ENCODE measurements at places on chromosomes 3 and 15.

DNA sequence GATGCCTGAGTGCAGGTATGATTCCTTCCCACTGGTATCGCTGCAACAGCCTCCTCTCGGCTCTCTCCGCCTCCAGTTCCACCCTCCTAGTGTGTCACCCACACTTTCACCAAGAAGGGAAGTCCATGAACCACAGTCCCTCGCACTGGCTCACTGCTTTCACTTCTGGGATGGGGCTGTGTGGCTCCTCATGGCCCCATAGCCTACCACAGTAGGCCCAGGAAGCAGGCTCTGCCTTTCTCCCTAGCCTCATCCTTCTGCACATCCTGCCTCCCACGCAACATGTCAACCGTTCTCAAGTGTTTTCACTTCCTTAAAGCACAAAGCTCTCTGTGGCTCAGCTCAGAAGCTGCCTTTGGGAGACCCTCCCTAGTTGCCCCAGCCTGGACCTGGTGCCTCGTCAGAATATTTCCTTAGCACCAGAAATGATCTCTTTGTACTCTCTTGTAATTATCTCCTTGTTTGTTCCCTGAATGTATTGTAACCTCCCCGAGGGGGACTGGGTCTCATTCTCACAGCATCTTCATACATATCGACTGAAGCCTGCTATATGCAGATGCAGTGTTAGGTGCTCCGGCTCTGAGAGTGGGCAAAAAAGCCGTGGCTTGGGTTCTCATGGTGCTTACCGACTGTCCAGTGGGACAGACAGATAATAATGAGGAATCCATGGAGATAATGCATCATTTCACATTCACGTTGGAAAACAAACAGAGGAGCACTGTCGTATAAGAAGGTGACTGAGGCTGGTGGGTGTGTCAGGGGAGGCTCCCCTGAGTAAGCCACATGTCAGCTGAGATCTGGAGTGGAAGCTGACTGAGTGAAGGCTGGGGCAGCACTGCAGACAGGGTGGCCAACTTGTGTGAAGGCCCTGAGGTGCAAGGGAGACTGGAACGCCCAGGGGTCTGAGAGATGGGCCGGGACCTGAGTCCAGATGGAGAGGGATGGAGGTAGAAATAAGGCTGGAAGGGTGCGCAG is 107.1 kb downstream of the DGKG start:
- no peak for DNase-seq

GRCh38 chr3:107629566-107629965 is 106.8 kb downstream of the BBX start:
- DNase-seq, result no peak

DNA sequence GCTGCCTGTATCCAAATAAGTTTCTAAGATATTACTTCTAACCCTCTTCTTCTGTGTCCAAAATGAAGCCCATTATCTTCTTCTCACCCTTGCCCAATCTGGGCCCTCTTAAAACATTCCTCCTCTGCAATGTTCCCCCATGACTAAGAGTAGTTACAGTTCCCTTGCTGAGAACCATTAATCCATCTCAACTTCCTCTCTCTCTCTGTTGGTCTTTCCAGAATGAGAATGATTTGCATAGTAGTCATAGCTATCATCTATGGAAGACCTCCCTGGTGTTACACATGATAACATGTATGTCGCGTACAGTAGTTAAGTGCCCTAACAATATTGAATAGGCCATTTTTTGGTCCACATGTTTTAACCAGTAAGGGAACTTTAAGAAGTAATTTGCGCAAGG is 177.9 kb downstream of the ANXA2 start:
- DNase-seq, result no peak

GRCh38 chr3:173584093-173584837 is 186.7 kb downstream of the NLGN1 start:
- peak; percentile 51 for DNase-seq

DNA sequence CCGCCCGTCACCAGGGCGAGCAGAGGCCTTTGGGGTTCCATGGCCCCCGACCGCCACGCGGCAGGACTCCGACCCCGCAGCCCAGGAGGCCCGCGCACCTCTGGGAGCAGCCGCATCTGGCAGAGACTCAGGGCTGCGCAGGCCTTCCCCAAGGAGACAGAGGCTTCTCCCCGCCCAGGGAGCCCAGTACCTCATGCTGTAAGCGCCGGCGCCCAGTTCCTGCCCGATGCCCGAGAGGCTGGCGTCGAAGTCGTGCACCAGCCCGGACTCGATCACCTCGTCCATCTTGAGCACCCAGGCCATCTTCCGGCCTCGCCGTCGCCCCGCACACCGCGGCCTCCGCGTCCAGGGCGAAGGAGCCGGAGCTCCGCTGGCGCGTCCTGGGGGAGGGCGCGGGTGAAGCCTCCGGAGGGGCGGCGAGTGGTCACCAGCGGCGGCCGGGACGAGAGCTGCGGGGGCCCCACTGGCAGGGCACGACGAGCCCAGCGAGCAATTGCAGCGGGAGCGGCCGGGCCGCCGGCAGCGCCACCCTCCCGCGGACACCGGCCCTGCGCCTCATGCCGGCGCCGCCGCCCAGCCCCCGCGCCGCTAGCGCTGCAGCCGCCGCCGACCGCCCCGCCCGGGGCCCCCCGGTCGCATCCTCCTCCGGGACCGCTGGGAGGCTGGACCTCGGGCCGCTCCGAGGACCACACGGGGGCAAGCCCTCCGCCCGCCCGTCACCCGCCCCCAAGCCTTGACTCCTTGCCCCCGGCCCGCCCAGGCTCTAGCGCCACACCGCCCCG is 468 bp downstream of the UBP1 start:
- peak; percentile 41 for DNase-seq

GRCh38 chr3:58237238-58237940 is at the start of gene ABHD6:
Gene ABHD6, plus strand, starts transcription at chr3:58237792. Its CDS starts 18,795 bp downstream, at chr3:58256587.
- DNase-seq, result peak; percentile 58

DNA sequence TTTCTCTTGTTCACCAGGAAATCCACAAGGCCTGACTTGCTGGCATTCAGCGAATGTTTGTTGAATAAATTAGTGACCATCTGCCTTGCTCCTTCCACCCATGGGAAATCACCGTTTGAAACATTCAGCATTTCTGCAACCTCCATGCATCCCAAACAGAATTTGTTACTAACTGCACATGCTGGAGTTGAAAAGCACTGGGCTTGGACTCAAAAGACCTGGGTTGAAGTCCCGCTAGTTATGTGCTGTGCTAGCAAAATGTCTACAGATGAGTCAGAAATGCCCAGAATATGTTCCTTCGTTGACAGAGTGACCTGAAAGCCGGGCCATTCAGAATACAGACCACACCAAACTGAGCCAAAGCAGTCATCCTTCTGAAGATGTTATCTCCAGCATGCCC is 144.6 kb downstream of the ALDH1A2 start:
- DNase-seq, result peak; percentile 19

GRCh38 chr3:124768812-124769211 is 38.6 kb downstream of the UMPS start:
- peak; percentile 50 for DNase-seq

DNA sequence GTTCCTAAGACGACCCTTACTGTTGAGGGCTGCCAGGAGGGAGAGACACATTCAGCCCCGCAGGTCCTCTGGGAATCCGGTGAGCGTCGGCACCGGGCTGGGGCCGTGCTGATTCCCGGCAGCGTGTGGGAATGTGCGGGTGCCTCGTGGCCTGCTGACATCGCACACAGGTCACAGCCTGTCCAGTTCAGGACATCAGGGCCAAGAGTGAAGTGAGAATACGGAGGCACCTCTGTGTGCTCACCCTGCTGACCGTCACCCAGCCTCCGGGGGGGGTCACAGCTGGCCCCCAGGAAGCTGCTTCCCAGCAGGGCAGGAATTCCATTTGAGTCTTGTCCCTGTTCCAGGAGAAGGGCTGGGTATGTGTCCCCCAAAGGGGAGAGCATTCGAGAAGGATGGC is 53.6 kb downstream of the PGPEP1L start:
- DNase-seq, result no peak

DNA sequence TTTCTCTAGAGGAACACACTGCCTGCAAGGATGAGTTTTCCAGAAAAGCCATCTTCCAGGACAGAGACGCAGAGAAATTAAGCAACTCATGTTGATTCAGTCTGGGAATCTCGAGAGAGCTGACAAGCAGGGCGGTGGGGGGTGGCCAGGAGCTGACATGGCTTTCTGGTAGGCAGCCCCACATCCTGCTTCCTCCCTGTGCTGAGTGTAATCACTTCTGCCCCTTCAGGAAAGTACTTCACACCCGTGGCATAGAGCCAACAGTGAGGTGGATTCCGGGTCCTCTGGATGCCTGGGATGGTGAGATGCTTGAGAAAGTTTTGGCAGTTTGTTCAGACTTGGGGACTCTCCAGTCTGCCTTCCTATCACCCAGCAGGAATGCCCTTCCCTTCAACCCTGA is 221.1 kb downstream of the SLCO3A1 start:
- peak; percentile 32 for DNase-seq

DNA sequence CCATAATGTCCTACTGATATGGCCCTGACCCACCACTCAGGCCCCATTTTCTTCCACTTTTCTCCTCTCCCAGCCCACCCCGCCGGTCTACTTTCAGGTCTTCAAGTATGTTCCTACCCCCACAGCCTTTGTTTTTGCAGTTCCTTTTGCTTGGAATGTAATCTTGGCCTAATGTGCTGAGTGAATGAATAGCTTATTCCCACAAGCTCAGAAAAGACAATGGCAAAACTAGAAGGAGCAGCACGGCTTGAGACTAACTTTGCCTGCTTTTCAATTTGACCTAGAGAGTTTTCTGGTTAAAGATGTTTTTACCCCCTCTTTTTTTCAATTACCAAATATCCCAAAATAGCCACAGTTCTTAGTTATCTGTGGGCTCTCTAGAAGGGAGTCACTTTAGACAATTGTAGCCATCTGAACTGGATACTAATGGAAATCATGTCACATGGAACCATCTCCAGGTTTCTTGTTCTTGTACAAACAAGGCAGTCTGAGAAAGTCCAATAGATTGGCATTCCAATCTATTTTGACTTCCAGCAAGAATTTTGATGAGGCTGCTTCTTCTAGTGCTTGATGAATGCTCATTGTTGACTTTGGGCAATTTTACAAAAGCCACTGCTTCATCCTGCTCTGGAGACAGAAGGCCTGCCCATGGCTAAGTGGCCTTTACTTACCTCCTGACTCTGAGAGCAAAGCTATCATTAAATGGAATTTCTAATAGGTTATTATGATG is 16.3 kb upstream of the LMCD1 start:
- DNase-seq, result no peak

GRCh38 chr3:100386437-100387074 is 14.3 kb downstream of the TOMM70 start:
- DNase-seq, result no peak

GRCh38 chr15:75030023-75030413 is 6.6 kb downstream of the PPCDC start:
- DNase-seq, result peak; percentile 24

DNA sequence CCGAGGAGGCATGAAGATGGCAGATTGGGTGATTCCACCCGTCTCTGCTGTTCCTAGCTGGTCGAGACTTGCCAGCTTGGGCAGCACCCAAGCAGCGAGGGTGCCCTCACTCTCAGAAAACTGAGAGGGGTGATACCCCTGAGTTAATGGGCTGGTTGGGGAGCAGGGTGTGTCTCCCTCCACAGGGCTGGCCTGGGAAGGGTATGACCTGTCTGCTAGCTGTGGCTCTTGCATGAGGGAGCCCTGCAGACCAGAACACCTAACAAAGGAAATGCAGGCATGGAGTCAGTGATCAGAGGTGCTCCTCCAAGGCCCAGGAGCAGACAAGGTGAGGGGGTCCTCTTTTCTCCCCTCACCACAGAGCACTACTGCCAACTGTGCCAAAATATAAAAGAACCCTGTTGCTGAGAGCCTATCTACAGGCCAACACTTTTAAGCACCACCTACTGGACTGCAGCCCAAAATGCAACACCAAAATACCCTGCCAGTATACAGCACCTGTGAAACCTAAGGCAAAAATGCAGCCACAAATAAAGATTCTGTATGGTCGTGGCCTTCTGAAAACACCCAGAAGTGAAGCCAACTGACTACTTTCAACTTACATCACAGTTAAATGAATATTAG is 35.8 kb upstream of the PPM1L start:
- DNase-seq, result no peak

DNA sequence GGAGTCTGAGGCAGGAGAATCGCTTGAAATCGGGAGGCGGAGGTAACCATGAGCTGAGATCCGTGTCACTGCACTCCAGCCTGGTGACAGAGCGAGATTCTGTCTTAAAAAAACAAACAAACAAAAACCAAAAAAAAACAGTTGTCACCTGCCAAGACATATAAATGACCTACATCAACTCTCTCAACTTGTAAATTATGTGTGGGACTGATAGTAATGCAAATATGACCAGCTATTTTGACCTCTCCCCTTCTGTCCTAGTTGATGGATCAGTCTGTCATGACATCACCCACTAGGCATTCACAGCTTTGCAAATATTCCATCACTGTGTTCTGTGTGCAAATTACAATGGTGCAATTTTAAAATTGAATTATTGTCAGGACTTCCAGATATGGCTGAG is 175.4 kb downstream of the EBLN2 start:
- DNase-seq, result no peak

- DNase-seq, result no peak
Measured at GRCh38 chr15:46946953-46947352, 770.4 kb upstream of the SEMA6D start.
